Testis (tissue), 5 donors: ENCODE measurements at places on chromosomes 4 and X. TPM values are rescaled to one million over a fixed set of nuclear protein-coding genes. Genes with fewer than 3 reads are reported as not detected.

Gene ATP10D
- 14.6 TPM for total RNA-seq

Gene TMSB15B
- 5.4 TPM for total RNA-seq

Gene RAB9A
- total RNA-seq, result 13.1 TPM

Gene LRAT
- 6.6 TPM for total RNA-seq

- H3K36me3 ChIP-seq, result no peaks in the 10 kb centered on the region
- no peak overlapping the region for H3K4me3 ChIP-seq
- no peaks in the 10 kb centered on the region for H3K4me1 ChIP-seq
- H3K27me3 ChIP-seq, result no peaks in the 10 kb centered on the region
Observed at GRCh38 chr4:187366530-187366929, 629.0 kb upstream of the ZFP42 start.
